Retinal pigment epithelial cell (primary cell): ENCODE measurements at places on chromosomes 2 and 18.
A peak's percentile ranks its signal among the peaks of the same experiment; 100 is the strongest.

- no peak for DNase-seq
These were observed 864.6 kb downstream of the SUCLG1 start for GRCh38 chr2:83594241-83595120.

- peak; percentile 38 for DNase-seq
These were observed at the start of gene TNFAIP6 for GRCh38 chr2:151357359-151357758. TNFAIP6 (plus strand) TSS chr2:151357592; CDS start chr2:151357667, 75 bp downstream.

DNA sequence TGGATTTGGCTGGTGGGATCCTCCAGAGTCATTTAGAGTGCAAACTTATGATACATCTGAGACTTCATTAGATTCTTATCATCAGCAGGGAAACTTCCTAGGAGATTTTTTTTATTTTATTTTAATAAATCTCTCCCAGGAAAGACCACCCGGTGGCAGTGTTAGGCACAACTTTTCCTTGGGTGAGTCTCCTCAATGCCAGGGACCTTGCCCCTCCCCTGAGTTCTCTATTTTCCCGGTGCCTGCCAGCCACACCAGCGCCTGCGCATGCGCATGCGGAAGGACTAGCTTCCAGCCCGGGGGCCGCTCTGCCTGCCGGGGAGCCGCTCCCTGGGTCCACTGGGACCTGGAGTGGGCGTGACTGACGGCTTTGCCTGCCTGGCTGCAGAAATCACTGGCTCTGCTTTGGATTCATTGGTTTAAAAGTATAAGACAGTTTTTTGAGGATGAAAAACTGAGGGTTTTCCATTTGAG, 86.6 kb downstream of the TMEM182 start:
- DNase-seq, result peak; percentile 51

GRCh38 chr2:120419073-120419472, 73.1 kb downstream of the INHBB start:
- no peak for DNase-seq

- DNase-seq, result no peak
These were observed 120.4 kb upstream of the DNAJC10 start for GRCh38 chr2:182595650-182596049.

DNA sequence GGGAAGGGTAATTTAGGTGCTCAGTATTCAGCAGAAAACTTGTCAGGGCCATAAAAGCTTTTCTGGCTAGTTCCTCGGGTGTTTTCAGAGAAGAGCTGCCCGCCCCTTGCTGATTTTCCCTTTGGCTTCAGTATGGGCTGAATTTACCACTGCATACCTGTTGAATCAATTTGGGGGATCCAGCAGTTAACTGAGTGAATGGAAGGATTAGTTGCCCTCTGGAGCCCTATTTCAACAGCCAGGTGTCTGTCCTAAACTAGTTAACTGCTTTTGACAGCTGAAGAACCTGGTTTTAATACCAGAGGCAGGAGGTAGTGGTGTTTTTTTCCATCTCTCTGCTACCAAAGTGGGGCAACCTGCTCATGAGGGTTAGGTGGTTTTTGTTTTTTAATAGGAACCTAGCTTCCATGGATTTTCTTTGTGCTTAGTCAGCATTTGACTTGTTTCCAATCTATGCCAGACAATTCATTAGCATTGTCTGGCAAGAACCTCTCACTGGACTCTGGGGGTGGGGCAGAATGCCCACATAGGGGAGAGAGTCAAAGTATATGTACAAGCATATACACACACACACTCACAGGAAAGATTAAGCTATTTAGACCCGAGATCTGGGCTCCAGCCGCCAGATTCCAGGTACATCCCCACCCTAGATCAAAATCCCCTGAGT, 166.5 kb upstream of the SIX3 start:
- no peak for DNase-seq
